ENCODE measurements at places on chromosomes 11 and 22.

- no peak for DNase-seq
Observed at GRCh38 chr11:95586661-95587060, 202.9 kb downstream of the FAM76B start.

GRCh38 chr11:122628810-122629555, 26.5 kb upstream of the UBASH3B start:
- peak; percentile 80 for DNase-seq

- no peak for DNase-seq
Observed at GRCh38 chr11:65315866-65316226, 1.2 kb downstream of the CDC42EP2 start.

- no peak for DNase-seq
Observed at GRCh38 chr11:43930868-43931716, 11.3 kb upstream of the C11orf96 start.

GRCh38 chr22:43292630-43293018, 50.5 kb downstream of the SCUBE1 start:
- DNase-seq, result no peak

- no peak for DNase-seq
Observed at GRCh38 chr11:83674102-83674896, 388.1 kb upstream of the CCDC90B start.

DNA sequence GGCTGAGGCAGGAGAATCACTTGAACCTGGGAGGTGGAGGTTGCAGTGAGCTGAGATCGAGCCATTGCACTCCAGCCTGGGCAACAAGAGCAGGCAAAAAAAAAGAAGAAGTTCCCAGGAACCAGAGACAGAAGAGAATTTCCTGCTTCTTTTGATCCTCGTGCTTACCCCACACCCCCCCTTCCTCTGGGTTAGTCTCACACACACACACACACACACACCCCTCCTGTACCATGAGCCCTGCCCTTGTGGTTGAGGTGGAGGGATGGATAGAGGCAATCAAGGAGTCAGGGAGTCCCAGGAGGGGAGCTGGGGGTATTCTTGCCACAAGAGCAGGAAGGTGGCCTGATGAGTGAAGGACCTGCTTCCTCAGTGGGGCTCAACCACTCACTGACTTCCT, 4.1 kb upstream of the UBE2L6 start:
- DNase-seq, result no peak

DNA sequence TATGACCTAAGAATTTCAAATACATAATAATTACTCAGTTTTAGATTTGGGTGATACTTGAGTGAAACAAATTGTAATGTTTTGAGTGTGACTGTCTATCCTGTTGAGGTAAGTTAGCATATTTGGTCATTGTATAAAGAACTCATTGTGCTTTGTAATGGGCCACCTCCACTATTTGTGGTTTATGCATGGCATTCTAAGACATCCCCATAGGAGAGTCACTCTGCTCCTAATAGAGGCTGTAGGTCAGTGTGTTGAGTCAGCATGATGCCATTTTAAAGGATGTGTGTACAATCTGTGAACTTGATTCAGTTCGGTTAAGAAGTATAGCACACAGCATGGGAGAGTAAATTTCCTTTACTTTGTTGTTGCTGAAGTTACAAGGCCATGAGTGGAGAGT, 1112.4 kb downstream of the JRKL start:
- DNase-seq, result no peak

GRCh38 chr11:11989774-11990744, 18.4 kb downstream of the DKK3 start:
- DNase-seq, result peak; percentile 76

- DNase-seq, result no peak
Observed at GRCh38 chr22:20508815-20509271, 1.4 kb downstream of the MED15 start.

GRCh38 chr11:8604078-8604723, 10.2 kb upstream of the STK33 start:
- DNase-seq, result peak; percentile 100

DNA sequence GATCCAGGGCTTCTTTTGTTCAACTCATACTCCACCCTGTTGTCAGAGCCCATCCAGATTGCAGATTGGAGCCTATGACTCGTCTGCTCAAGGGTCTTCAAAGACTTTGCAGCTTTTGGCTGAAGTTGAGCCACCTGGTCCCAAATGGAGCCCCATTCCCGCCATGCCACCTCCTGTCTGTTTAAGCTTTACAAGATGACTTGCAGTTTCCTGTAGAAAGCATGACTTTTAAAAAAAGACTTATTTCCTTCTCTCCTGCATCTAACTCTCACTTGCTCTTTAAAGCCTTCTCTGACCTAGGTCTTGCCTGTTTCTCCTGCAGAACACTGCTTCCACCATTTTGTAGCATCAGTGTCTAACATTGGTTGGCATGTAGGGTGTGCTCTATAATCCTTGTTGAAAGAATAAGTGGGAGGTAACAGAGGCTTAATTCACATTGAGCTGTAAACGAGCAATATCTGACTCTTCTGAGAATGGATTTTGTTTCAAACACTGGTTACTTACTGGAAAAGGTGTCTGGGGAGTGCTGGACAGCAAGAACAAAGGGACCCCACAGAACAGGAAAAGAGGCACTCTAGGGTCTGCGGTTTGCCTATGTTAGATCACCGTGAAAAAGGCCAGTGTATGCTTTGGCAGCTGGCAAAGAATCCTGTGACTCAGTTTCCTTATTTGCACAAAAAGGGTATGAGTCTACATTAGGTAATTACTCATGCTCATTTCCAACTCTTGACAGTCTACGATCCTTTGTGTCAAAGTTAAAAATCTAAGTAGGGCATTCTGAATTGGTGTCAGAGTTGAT, 30.3 kb downstream of the NF2 start:
- no peak for DNase-seq

DNA sequence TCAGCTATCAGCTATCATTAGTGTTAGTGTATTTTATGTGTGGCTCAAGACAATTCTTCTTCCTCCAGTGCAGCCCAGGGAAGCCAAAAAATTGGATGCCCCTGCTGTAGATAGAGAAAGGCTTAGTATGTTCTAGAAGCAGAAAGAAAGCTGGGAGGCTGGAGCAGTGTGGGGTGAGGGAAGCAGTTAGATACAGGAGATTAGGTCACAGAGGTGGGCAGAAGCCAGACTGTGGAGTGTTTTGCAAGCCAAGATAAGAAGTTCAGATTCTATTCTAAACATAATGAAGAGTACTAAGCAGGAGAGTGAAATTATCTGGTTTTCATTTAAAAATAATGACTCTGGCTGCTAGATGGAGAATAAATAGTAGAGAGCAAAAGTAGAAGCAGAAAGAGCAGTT, 381.7 kb downstream of the DCDC1 start:
- no peak for DNase-seq

DNA sequence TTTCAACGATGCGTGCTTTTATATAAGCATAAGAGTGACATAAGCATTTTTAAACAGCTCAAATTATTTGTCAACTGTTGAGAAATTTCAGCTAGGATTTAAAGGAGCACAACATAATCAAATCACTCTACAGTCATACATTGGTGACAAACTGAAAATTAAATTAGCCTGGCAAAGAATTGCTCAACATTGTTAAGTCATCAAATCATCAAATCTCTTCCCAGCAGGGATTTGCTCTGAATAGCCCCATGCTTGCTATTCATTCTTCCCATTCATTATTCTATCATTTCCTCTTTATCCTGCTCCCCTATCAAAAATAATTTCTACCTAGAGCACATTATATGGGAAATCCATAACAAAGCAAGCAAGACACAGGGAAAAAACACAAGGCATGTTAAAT, 198.7 kb upstream of the LUZP2 start:
- peak; percentile 9 for DNase-seq

GRCh38 chr11:64369440-64370421, 10.8 kb downstream of the RPS6KA4 start:
- no peak for DNase-seq

DNA sequence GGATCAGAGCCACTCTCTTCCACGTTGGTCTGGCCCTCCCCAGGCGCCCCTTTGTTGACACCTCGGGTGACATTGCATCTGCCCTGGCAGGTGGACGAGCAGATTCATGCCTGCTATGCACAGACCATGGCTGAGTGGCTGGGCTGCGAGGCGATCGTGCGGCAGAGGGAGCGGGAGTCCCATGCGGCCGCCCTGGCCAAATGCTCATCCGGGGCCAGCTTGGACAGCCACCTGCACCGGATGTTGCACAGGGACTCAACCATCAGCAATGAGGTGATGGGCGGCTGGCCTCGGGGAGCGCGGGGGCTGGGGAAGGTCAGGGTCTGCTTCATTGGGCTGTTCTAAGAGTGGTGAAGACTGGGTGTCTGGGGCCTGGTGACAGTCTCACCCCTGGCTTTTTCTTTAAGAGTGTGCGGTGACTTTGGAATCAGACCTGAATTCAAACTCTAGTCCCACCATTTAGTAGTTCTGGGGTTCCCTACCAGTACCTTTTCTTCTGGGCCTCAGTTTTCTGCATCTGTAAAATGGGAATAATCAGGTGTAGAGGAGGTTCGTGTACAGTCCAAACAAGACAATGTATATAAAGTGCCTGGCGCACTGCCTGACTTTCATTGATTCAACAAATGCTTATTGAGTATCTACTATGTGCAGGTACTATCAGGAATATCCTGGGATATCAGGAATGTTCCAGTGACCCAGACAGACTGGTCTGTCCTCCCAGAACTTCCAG, 53.0 kb downstream of the LHFPL7 start:
- DNase-seq, result no peak

DNA sequence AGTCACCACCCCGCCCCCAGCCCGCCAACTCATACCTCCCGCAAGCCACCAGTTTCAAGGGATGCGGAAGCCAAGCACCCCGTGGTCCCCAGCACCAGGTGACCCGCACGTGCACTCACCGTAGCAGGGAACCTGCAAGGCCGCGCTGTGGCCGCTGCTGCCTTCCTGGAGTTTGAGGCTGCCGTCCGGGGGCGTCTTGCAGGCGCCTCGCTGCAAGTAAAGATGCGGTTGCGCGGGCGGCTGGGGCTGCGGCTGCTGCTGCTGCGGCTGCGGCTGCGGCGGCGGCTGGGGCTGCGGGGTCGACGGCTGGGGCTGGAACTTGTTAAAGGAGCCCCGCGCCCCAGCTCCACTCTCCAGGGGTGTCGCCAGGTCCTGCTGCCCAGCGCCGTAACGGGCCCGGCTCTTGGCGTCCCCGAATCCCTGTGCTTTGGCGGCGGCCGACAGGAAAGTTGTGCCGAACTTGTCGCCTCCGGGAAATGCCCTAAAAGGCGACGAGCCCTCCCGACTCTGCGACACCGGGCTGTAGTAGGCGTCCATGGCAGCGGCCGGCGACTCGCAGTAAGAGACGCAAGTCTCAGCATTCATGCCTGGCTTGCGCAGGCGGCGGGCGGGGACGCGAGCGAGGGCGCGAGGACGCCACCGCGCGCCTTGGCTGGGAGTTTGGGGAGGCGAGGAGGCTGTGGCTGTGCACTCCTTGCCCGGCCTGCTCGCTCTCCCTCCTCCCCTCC, at the start of gene ALX4:
TSS of gene ALX4 (minus strand) at position 662 of the 728 bp plus-strand sequence. CDS start at position 585, 77 bp downstream.
- peak; percentile 44 for DNase-seq

GRCh38 chr11:31640611-31641010, 131.0 kb downstream of the ELP4 start:
- DNase-seq, result no peak

- DNase-seq, result no peak
Observed at GRCh38 chr11:61023086-61023965, 51.8 kb downstream of the CD6 start.

DNA sequence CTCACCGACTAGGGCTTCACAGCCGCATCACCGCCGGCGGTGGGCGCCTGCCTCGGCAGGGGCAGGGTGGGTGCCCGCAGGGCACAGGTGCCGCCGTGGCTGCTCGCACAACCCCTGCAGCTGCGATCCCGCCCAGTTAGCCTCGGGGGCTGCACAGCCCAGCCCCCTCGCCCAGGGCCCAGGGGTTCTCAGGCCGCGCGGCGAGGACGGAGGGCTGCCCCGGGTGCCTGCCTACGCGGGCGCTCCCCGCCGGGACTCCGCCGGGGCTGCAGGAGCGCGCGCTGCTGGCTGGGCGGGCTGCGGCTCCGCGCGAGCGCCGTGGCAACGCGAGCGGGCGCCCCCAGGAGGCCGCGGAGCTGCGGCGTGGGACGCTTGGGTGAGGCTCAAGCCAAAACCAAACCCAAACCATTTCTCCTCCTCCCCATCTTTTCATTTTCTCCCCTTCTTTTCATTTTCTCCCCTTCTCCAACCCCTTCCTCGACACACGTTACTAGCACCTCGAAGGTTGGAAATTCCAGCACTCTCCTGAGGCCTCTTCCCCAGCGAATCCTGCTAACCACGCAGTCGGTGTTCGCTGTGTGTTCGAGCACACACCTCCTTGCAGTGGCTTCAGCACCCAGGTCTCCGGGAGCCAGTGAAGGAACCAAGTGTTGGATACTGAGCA, at the start of gene MICAL3:
TSS of gene MICAL3 (minus strand) at position 286 of the 664 bp plus-strand sequence. CDS start 117,749 bp downstream, outside the sequence.
- peak; percentile 59 for DNase-seq

- no peak for DNase-seq
Observed at GRCh38 chr11:111447931-111448330, 64.3 kb downstream of the BTG4 start.

- no peak for DNase-seq
Observed at GRCh38 chr11:64275841-64276240, 8.6 kb downstream of the BAD start.

DNA sequence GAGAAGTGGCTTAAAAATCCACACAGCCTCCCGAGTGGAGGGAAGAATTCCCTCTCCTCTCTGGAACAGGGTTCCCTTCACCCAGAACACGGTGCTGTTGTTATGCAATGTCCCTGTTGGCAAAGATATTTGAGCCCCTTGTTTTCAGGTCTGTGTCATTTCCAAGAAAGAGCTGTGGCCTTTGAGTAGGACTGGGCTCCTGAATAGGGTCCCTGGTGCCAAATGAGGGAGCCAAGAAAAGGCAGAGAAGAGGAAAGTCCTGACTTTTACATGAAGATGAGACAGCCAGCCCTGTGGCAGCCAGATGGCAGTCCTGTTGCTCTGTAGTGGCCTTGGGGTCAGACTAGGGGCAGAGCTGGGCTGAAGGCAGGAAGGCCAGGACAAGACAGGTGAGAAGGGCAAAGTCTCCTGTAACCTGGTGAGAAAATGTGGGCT, 51.2 kb upstream of the ELF5 start:
- DNase-seq, result no peak

DNA sequence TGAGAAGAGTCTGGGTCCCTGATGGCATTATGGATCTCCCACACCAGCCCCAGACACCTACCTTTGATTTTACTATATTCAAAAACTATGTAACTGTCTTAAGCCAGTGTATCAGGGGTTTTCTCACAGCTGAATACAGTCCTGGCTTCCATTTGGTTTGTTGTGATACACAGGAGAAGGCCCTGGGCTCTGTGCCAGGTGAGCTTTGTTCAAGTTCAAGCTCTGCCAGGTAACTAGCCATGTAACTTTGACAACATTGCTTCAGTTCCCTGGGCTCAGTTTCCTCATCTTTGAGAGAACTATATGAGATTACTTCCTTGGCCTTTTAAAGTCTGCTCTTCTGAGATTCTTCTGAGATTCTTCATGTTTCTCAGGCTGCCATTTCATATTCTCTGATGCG, 327.5 kb upstream of the TENM4 start:
- DNase-seq, result no peak

DNA sequence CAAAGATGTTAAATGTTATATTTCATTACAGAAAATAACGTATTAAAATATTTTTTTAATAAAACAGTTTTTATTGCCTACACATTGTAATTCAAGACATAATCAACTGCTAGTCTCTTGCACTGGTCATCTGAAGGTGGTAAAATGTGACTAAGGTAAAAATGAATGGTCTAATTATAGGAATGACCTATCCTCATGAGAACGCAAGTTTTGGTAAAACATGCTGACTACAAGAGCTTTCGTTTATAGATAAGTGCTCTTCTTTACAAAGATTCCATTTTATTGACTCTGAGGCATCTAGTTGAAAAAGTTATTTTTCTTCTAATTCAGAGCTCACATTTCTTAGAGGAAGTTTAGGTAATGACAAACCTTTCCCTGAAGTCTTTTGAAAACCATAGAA, 27.3 kb downstream of the LUZP2 start:
- DNase-seq, result no peak
